Stimulated activated CD4-positive, alpha-beta T cell treated with anti-CD3 and anti-CD28 coated beads, Interleukin-1b, Interleukin-23, amount 100 ng/mL, for 1 hour (primary cell): ENCODE measurements at places on chromosomes 12 and 14.

GRCh38 chr12:130714091-130714590 lies 2.0 kb downstream of the RIMBP2 start:
- DNase-seq: no peak

GRCh38 chr14:64845878-64846277 lies 33.8 kb downstream of the SPTB start:
- no peak for DNase-seq

DNA sequence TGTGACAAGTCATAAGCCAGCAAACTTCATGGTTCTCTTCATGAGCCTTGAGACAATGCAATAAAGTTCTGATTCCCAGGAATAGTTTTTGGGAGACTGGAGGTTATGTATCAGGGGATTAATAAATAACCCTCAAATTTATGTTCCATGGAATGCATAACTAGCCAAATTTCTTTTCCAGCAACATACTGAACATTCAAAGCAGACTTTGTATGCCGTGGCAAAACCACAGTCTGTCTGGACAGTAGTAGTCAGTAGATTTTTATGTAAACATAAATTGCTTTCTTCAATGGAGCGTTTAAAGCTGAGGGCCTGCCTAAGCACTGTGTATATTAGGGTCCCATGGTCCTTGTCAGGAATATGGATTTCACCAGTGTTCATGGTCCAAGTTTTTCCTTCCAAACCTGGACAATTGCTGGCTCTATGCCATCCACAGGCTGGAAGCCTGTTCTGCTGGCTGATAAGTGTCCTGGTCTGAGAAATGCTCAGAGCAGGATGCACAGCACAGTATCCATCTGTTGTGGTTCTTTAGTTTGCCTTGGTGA lies 144.9 kb downstream of the SRGAP1 start:
- no peak for DNase-seq

DNA sequence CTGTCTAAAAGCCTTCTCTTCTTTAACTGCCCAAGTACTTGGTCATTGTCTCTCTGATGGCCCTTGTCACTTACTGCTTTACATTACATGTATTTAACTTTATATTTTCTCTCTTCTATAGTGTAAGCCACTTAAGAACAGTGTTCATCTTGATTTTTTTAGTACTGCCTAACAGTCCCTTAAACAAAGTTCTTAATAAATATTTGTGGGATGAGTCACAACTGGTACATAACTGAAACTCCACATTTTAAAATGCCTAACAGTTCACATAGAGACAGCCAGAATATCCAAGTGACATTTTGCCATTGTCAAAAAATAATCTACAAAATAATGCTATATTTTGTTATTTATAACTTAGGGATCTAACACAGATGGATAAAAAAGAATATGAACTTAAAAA lies 146.6 kb downstream of the STXBP6 start:
- DNase-seq: no peak

DNA sequence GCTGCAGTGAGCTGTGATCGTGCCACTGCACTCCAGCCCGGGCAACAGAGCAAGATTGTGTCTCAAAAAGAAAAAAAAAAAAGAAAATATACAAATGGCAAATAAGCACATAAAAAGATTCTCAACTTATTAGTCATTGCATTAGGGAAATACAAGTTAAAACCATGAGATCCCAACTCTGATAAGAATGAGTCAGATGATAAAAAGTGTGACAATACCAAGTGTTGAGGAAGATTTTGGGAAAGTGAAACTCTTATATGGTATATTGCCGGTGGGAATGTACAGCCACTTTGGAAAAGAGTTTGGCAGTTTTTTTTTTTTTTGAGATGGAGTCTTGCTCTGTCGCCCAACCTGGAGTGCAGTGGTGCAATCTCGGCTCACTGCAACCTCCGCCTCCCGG lies 7.6 kb upstream of the PRPF40B start:
- no peak for DNase-seq
